CD4-positive, alpha-beta T cell treated with Interleukin-17A for 4 hours (primary cell): ENCODE measurements at places on chromosomes 11 and 22.

DNA sequence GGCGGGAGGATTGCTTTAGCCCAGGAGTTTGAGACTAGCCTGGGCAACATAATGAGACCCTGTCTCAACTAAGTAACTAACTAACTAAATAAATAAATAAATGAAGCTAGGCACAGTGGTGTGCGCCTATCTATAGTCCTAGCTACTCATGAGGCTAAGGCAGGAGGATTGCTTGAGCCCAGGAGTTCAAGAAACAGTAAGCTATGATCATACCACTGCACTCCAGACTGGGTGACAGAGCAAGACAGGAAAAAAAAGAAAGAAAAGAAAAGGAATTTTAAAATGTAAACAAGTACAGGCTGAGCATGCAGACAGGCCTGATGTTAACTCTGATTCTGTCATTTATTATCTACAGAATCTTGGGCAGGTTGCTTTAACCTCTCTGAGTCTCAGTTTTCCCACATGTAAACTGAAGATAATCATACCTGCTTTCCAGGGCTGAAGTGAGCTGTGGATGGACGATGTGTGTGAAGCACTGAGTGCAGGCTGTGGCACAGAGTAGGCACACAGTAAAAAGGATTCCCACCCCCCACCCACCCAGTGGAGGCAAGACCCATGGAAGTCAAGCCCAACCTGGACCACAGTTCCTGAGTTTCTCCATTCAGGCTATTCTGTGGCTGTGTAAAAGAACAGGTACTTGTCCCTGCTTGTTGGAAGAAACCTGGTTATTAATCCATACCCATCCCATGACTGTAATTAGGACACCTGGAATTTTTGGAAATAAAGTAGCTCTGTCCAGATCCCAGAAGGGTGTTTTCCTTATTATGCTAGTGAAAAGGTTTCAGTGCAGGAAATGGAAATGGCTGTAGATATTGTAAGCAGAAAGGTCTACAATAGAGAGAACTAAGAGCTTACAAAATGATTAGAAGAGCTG is 18.7 kb upstream of the SCUBE2 start:
- no peak for DNase-seq

- DNase-seq = no peak
These were observed 295.1 kb downstream of the MIAT start for GRCh38 chr22:26952451-26953011.

- DNase-seq = no peak
These were observed 41.6 kb downstream of the DCUN1D5 start for GRCh38 chr11:103050351-103050750.

GRCh38 chr11:122701143-122701542 is 45.6 kb downstream of the UBASH3B start:
- DNase-seq = no peak

DNA sequence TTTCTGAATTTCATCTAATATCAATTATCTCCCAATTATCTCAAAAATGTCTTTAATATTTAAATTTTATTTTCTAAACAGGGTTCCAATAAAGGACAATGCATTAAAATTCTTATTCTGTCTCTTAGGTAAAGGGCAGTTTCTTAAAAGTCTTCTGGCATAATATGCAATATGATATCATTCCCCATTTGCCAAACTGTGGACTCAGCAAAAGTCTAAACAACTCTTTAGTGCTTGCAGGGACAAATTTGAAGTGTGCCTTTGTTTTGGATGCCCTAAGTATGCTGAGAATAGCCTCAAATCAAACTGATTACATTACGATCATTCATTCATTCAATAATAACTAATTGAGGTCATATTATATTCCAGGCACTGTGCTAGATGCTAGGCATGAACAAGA is 281.0 kb upstream of the KIRREL3 start:
- DNase-seq = no peak

DNA sequence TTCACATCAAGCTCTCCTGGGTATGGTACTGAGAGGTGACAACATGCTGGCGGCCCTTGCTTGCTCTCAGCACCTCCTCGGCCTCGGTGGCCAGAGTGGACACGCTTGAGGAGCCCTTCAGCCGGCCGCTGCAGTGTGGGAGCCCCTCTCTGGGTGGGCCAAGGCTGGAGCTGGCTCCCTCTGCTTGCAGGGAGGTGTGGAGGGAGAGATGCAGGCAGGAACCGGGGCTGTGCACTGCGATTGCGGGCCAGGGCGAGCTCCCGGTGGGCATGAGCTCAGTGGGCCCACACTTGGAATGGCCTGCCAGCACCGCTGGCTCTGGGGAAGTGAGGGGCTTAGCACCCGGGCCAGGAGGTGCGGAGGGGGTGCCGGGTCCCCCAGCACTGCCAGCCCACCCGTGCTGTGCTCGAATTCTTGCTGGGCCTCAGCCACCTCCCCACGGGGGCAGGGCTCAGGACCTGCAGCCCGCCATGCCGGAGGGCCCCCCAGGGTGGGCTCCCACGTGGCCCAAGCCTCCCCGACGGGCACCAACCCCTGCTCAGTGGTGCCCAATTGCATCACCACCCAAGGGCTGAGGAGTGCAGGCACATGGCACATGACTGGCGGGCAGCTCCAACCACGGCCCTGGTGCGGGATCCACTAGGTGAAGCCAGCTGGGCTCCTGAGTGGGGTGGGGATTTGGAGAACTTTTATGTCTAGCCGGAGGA is 106.2 kb downstream of the RAB38 start:
- no peak for DNase-seq

DNA sequence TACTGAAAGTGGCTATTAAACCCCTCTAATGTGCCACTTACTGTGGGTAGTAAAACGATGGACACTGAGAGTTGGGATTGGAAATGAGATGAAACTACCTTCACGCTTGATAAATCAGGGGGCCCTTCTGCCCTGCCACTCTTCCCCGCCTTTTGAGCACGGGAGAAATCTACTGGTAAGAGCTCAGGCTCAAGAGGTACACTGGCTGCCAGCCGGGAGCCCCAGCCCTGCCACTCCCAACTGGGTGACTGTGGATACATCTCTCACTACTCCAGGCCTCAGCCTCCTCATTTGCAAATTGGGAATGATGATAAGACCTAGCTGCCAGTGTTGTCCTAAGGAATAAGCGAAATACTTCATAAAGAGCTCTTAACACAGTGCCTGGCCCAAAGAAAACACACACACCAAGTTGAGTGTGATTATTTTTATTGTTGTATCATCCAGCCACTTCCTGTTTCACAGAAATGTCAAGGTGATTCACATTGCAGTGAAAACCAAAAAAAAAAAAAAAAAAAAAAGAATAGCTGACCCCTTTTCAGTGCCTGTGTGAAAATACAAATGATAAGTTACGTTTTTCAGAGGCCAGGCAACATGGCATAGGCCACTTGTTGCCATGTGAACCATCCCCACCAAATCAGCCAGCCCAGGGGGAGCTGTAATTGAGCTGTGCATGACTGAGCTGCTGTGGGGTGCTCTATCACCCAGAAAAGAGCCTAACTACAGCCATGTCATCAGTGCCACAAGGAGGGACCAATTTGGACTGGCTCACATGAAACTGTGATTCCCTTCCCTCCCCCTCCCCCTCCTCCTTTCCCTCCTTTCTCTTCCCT is 4.4 kb upstream of the ZNRD2 start:
- DNase-seq = peak; percentile 57

GRCh38 chr11:387193-387793 is 6.7 kb upstream of the PKP3 start:
- DNase-seq = no peak

DNA sequence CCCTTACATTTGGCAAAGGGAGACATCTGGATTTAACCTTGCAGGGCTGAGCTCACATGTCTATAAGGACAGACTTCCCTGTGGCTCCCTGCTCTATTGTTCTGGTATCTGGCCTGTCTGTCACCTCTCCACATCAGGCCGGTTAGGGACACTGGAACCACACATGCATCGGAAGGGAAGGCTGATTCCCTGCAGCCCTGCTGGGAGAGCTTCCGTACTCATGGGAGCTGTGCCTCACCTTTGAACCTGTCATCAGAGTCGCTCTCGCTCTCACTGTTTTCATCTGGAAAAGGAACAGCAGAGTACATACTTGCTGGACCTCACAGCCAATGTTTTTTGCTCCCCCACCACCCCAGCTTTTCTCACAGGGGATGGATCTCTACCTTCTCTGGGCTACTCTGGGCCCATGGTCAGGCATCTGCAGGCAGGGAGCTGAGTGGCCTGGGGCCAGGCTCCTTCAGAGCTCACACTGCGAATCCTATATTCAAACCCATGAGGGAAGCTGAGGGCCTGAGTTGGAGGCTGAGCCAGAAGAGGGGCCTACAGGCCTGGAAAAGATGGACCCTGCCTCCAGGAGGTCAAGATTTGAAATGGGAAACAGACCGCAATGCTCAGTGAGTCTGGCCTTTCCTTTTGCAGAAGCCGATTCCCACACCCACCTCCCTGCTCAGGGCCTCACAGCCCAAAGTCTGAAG is 31.3 kb downstream of the RPL27A start:
- DNase-seq = no peak

DNA sequence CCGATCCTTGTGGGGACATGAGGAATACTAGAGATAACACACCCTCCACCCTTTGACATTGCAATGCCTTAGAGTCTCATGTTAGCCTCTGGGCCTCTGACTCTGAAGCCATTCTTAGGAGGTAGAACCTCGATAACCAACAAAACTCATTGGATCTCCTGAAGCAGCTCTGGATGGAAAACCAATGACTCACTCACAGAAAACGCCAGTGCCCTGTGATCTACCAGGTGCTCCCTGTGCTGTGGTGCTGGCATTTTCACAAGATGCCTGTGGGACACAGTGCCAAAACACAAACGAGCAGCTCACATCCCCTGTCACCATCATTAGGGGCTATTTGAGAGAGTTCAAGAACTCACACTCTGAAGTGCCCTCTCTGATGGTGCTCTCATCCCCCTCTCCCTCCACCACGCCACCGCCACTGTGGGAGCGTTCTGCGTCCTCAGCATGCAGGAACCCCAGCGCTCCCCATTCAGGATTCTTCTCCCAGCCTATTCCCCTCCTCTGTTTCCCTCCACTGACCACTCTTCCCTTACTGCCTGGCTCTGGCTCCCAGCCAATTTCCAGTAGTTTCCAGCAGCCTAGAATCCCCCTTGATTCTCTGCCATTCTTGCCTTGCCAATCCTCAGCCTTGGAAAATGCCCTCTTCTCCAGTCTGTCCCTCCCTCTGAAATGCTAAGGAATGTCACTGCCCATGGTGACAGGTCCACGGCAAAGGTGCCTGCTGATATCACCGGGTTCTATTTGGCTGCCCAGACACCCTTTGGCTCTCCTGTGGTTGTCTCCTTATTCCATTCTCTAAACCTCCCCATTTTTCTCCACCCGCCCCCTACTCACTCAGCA is 4.7 kb upstream of the POLD4 start:
- DNase-seq = no peak

- no peak for DNase-seq
These were observed 2.2 kb upstream of the TOP3B start for GRCh38 chr22:21984793-21985192.

- peak; percentile 38 for DNase-seq
These were observed at the start of gene ME3 for GRCh38 chr11:86672007-86672621. Gene ME3, minus strand, starts transcription at chr11:86672616.

GRCh38 chr11:111976767-111977145 is 39.6 kb downstream of the DIXDC1 start:
- no peak for DNase-seq

GRCh38 chr11:35548925-35549561 is 23.6 kb upstream of the PAMR1 start:
- DNase-seq = no peak

GRCh38 chr22:29944339-29944738 is 61.4 kb downstream of the MTMR3 start:
- no peak for DNase-seq

GRCh38 chr11:14542324-14542723 is 22.1 kb upstream of the PSMA1 start:
- no peak for DNase-seq

DNA sequence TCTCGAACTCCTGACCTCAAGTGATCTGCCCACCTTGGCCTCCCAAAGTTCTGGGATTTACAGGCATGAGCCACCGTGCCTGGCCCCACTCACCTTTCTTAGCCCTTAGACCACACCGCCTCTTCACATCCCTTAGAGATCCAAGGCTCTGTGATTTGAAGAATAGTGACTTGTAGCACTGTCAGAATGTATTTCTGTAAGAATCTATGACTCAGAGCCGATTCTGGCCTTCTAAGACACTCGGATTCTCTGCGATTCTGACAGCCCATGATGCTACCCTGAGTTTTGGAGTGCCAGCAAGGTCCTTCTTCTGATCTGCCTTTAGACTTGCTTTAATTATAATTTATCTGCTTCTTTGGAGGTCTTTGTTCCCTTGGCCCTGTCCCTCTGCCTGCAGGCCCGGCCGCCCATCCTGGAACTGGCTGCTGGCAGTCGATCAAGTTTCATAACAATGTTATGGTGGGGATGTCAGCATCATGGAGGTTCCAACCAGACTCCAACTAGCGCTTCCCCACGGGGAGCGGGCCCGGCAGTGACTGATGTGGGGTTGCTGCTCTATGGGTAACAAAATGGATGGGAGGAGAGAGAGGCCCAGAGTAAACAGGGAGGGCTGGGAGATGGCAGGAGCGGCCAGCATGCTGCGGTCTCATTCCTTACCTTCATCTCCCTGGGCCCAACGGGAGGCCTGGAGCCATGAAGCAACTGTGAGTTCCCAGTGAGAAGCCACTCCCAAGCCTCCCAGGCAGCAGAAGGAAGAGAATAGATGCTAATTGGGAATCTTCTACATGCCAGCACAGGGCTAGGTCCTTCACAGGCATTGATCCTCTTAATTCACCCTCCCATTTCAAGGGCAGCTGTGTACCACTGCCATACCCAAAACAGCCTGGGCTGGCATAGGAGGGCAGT is 55.7 kb upstream of the RASD2 start:
- no peak for DNase-seq

DNA sequence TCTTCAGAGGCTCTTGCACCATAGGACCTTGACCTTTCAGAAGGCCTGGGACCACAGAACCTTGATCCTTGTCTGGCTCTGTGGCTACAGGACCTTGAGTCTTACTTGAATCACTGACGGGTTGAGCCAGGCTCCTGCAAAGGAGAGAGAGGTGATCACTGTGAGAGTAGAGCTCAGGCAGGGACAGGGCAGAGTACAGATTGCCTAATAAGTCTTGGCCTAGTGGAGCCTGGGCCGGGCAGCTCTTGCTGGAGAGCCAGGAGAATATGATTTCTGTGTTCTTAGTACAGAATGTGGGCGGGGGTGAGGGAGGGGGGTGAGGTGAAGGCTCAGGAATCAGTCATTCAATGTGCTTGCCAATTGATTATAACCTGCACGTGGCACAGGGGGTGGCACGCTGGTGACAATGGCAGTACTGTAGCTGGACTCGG is 26.0 kb downstream of the SERPINH1 start:
- no peak for DNase-seq

- peak; percentile 32 for DNase-seq
These were observed 110.2 kb downstream of the ST3GAL4 start for GRCh38 chr11:126465573-126466188.
